ENCODE measurements at places on chromosomes 12 and 14.

- no peak for DNase-seq
Measured at GRCh38 chr12:54795644-54796043, 58.7 kb upstream of the MUCL1 start.

DNA sequence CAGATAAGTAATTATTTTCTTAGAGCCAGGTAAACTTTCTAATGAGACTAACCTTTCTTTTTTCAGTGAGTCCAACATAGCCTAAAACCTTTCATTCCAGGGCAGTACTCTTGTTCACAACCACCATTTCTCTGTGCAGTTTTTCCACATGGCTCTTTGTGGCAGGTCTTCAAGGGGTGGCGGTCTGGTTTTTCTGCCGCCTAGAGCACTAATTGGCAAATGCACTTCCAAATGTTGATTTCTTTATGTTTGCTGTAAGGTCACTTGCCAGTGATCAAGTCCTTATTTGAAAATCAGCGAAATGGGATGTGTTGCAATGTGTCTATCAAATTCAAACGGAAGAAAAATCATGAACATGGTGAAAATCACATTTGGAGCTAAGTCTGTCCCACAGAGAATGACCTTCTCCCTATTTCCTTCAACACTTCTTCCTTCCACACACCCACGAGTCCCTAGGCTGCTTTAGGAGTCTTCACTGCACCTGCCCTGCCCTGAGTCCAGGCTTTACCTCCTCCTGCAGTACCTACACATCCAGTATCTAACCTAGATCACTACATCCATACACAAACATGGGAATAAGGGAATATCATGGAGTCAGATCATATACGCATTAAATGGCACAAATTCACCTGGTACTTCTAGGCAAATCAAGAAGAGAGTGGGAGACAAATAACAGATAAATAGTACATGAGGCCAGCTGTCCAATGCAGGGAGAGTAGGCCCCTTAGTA lies 1.9 kb downstream of the SRGAP1 start:
- DNase-seq, result no peak

DNA sequence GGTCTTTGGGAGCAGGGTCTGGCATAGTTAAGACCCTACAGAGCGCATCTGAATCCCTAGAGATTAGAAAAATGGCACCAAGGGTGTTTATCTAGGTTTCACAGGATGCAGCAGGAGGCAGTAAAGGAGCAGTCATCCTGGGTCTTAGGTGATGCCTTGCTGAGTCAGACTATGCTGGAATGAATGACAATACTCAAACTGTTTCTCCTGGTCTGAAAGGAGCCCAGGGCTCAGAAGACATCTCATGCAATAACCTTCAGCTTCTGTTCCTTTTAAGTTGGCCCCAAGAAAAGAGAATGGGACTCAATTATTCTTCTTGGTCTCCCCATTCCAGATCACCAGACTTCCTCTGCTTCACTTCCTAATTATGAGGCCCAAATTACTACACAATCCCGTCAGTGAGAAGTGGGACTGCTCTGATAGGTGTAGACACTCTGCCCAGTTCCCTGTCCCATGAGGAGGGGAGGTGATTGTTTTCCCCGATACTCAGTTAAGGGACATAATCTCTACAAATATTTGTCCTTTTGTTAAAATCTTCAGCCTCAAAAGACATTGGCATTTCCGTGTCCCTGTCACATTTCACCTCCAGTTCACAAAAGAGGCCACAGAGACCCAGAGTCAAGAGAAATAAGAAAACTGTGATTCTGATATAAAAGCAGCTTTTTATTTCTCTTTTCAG lies 14.8 kb upstream of the APOF start:
- peak; percentile 54 for DNase-seq

DNA sequence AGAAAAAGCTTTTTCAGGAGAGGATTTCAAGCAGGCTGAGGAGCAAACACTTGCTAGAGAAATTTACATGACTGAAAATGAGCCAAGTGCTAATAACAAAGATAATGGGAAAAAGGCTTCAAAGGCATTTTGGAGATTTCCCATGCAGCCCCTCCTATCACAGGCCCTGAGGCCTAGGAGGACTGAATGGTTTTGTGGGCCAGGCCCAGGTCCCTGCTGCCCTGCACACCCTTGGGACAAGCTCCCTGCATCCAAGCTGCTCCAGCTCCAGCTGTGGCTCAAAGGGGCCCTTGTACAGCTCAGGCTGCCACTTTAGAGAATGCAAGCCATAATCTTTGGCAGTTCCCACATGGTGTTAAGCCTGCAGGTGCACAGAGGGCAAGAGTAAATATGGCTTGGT lies 154.0 kb upstream of the LMNTD1 start:
- no peak for DNase-seq

- DNase-seq, result no peak
Measured at GRCh38 chr14:56046546-56046945, 71.7 kb upstream of the PELI2 start.

DNA sequence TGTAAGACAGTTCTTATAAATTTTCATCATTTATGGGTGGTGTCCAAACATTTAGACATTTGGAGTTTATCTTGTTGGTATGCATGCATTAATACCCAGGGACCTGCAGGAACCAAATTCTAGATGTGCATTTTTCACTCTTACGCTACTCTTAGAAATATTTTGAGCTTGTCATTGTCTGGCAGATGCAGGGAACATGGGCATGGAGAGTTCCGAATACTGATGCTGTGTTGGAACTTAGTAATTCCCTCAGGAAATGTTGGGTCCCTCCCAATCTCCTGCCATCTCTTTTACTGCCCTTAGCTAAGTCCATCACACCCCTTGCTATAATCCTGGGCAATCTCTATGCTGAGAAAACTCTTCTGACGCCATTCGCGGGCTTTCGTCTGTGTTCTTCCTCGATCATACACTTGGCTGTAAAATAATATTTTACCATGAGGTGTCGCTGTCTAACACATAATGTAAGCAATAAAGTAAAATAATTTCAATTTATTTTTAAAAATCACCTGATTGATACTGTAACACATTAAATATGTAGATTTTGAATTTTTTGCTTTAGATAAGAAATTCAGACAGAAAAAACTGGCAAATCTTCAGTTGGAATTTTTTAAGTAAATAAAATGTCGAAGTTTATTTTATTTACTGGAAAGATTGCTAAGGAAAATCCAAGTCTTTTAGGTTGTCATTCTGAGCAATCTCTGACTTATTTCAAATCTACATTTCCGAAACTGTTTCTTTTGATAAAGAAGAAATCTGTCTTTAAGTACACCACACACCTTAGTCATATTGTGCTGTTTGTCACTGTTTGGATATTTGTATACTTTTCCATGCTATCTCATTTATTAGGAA lies 304.1 kb upstream of the SSTR1 start:
- DNase-seq, result peak; percentile 74

DNA sequence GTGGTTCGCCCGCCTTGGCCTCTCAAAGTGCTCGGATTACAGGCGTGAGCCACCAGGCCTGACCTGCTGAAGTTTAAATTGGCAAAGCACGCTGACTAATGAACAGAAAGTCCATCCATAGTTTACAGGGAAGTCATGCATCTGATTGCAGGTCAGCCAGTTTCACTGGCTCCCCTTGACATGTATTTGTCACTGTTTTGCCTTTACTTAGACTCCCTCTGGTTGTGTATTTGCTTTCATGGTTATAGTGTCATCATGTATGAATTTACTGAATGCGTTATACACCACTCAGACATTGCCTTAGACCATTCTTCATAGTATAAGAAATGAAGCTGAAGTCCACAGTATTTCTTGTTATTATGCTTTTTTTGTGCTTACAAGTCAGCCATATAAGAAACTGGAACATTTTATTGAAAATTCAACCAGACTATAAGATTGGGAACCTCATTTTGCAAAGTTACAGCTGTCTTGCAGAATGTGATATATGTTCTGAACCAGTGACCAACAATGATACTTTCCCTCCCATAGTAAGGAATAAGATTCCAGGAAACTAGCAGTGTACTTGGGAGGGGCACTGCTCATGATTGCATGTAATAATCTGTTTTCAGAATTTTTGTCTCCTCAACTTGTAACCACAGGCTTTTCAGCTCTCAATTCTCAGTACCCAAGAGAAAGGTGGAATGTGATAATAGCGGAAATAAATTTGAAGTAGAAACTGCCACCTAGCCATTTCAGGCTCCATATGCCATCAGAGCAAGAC lies 51.9 kb upstream of the ATF7IP start:
- DNase-seq, result no peak

- no peak for DNase-seq
Measured at GRCh38 chr14:54169254-54169924, 212.8 kb upstream of the BMP4 start.

DNA sequence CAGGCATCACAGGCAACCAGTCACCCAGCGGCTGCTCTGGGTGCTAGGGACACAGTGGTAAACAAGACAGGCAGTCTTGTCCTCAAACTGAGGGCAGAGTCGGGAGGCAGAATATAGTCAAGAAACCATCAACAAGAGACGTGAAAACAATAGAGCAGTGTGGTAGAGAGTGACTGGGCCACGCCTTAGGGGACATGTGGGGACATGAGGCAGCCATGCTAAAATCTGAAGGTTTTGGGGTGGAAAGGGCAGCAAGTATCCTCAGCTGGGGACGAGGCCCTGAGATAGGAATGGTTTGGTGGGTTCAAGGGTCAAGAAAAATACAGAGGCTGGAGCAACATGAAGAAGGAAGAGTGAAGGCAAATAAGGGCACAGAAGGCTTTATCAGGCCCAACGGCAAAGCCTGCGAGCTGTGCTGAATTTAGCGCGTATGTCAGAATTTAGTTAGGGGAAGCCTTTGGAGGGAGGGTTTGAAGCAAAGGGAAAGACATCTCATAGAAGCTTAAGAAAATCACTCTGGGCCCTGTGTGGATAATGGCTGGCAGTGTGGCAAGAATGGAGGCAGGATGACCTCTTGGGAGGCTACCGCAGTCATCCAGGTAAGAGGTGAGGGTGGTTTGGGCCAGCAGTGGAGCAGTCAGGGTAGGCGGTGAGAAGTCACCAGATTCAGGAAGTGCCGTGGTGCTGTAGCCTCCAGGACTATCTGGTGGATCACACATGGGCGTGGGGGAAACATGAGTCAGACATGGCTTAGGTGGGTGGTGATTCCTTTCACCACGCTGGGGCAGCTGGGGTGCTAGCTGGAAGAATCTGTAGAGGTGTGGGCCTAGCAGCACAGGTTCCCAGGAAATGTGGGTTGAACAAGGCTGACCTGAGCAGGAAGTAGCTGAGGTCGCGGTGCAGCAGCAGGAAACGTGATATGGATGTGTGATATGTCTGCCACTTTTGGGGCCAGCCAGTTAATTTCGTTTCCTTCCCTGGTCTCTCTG lies 3.0 kb downstream of the EVL start:
- DNase-seq, result peak; percentile 75

- no peak for DNase-seq
Measured at GRCh38 chr14:29911810-29912209, 15.8 kb downstream of the PRKD1 start.
